B cell (primary cell): ENCODE measurements at places on chromosomes 11 and 22.

GRCh38 chr11:7787239-7787638, 9.5 kb downstream of the OR5P2 start:
- no peak for DNase-seq

DNA sequence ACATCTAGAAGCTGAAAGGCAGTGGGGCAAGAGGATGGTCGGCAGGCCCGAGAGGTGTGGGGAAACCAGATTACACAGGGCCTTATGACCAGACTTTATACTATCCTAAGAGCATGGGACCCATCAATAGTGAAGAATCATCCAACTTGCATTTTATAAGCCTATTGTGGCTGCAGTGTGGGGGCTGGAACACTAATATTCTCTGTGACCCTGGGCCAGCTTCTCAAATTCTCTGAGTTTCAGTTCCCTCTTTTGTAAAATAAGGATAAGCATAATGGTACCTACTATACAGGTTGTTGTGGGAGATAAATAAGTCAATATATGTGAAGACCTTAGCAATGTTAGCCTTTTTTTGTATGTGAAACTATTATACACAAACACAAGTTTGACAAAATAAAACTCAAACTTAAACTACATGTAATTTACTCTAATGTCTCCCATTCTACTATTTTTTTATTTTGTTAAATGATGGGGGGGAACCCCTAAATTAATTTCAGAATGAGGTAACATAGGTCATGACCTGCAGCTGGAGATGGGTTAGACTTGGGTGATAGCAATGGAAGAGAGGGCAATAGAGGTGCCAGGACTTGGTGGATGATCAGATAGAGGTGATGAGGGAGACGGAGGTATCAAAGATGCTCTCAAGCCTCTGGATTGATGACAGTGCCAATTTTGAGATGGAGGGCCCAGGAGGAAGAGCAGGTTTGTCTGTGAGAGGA, 30.1 kb downstream of the SMCO4 start:
- DNase-seq: peak; percentile 23

DNA sequence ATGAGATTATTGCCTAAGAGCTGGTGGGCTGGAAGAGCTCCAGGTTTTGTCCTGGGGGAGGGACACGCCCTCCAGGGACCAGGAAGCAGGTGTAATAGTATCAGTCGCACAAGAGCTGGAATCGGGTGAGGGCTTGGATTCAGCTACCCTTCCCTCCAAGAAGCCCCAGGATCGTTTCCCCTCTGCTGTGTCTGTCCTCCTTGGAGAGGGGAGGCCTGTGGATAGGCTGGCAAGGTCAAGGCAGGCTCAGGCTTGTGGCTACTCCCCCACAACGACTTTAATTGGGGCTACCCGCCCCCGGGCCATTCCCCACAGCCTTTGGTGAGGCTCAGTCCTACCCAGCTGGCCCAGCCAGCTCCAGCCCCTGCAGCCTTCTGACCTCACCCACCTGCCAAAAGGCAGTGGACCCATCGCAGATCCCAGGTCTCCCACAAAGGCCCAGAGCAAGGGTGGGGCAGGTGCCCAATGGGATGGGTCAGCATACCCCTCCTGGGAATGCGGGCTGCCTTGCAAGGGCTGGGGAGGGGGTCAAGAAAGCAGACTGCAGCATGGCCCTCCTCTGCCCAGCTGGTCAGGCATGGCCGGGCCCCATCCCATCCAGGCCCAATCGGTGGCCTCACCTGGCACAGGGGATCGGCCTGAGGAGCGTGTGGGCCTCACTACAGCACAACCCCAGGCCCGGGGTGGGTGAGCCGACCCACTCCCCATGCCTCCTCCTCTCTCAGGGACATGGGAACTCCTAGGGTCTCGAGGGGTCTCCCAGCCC, 1.0 kb downstream of the CTSD start:
- no peak for DNase-seq

GRCh38 chr22:48677168-48677520, 1150.5 kb downstream of the BRD1 start:
- DNase-seq: no peak

GRCh38 chr11:5238486-5238885, 4.2 kb upstream of the HBD start:
- no peak for DNase-seq

DNA sequence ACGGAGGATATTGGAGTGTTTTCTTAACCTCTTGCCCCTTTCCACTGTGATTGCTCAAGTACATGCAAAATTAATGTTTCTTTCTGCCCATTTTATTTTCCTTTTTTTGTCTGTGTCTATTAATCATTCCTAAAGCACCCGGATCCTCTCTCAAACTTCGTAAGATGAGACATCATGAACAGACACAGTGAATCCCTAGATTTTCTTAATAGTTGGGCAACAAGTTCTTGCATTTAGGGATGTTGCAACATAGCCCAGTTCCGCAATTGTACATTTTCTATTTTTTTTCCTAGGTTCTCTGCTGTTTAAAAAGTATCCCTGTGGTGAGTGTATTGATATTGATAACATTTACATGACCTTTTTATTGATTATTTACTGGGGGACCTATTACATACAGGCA, 2.9 kb downstream of the FAM111A start:
- DNase-seq: no peak

DNA sequence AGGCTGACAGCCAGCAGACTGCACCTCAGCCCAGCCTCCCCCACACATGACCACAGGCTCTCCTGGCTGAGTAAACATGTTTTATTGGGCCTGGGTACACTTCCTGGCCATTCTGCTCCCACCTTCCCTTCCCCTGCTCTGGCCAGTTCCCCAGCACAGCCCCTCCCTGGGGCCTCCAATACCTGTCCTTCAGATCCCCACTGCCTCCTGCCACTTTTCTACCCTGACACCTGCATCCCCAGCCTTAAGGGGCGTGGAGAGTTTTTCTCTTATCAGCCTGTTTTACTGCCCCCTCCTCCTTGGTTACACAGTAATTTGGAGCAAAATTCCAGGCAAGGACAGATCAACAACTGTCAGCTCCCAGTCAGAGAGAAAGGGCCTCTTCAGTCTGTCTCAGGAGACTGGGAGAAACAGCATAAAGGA, at the start of gene ISX:
ISX (plus strand) TSS at position 363 of the 423 bp plus-strand sequence. CDS start 930 bp downstream, outside the sequence.
- DNase-seq: no peak

DNA sequence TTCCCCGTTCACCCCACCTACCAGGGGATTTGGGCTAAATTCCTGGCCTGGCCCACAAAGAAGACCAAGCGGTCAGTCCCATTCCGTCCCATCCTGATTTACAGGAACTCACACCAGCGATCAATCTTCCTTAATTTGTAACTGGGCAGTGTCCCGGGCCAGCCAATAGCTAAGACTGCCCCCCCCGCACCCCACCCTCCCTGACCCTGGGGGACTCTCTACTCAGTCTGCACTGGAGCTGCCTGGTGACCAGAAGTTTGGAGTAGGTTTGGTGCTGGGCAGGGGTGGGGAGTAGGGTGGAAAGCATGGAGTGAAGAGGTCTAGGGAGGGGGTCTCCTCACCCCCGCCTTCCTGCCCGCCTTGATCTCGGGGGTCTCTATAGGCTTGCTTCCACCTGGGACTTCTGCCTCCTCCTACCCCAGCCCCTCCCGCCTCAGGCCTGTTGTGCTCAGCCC, at the start of gene SERPING1:
SERPING1 (plus strand) TSS at position 225 of the 455 bp plus-strand sequence. CDS start 586 bp downstream, outside the sequence.
- no peak for DNase-seq

DNA sequence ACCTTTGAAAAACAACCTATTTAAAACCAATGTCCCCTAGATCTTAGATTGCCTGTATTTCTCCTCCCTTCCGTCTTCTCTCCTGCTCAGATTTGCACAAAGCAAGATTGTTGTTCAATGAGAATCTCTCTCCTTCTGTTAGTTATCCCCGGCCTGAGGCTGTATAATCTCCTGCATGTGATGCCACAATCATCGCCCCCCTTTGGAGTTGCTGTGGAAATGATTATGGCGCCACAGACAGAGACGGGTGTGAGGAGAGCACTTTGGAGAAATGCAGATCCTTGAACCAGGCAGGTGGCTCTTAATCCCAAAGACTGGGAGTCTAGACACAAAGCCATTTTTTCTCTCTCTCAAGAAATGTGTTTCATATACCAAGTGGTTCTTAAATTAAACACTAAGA, 941.3 kb downstream of the OPCML start:
- DNase-seq: no peak

DNA sequence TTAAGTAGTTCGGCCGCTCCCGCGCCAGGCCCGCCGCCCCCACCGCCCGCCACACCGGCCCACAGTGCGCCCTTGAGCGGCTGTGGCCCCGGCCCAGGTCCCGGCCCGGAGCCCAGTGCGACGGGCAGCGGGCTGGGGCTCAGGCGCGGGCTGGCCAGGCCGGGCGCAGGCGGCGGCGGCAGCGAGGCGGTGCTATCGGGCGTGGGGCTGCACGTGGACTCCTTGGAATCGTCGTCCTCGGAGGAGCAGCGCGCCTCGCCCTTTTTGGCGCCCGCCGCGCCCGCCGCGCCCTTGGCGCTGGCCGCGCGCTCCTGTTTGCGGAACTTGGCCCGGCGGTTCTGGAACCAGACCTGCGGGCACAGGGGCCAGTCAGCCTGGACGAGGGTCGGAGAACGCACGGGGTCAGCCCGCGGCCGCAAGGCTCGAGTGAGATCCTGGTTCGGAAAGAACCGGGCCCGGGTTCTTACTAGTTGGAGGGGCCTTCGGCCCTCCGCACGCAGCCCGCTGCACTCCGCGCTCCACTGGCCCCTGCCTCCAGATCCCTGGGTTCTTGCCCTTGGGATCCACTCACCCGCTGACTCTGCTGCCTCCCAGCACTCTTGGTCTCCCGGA, 4.0 kb downstream of the PHOX2A start:
- DNase-seq: peak; percentile 49

GRCh38 chr22:44210722-44211121, 30.0 kb downstream of the PARVG start:
- DNase-seq: no peak

GRCh38 chr22:35477911-35478582, 62.6 kb upstream of the RASD2 start:
- DNase-seq: no peak

- DNase-seq: peak; percentile 65
Observed at GRCh38 chr22:43110444-43110926, at the start of gene BIK. BIK (plus strand) TSS chr22:43110750; CDS start chr22:43124023, 13,273 bp downstream.

GRCh38 chr22:45645526-45646414, 25.9 kb upstream of the ATXN10 start:
- peak; percentile 80 for DNase-seq

DNA sequence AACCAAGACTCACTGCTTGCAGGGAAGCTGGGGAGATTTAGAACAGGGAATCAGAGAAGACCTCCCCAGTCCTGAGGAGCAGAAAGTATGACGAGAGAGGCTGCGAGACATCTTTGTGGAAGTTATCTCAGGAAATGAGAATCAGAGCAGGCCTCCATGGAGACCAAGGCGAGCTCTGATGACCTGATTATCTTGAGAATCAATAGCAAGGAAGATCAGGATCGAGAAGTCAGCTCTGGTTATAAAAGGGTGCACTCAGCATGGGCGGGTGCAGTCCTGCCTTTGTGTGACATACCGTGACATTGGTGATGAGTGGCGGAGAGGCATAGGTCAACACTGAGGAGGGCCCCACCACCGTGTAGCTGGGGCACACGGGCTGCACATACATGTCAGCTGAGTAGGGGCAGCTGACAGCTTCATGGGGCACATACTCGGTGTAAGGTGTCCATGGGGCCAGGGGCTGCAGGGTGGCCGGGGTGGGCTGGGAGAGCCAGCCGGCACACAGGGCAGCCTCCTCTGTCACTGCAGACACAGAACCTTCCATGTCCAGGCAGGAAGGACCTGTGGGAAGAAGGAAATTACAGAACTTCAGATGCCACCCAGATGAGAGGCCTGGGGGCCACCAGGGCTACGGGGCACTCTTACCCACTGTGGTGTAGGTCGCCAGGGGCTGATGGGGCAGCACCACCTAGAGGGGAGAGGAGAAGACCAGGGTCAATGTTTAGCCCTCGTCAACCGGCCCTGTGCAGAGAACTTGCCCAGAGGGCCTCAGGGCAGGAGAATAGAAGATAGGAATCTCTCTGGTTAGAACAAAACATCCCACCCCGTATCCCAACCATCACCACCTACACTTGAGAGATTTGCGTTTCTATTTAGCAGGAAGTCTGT, 21.7 kb downstream of the POU2AF1 start:
- DNase-seq: no peak

DNA sequence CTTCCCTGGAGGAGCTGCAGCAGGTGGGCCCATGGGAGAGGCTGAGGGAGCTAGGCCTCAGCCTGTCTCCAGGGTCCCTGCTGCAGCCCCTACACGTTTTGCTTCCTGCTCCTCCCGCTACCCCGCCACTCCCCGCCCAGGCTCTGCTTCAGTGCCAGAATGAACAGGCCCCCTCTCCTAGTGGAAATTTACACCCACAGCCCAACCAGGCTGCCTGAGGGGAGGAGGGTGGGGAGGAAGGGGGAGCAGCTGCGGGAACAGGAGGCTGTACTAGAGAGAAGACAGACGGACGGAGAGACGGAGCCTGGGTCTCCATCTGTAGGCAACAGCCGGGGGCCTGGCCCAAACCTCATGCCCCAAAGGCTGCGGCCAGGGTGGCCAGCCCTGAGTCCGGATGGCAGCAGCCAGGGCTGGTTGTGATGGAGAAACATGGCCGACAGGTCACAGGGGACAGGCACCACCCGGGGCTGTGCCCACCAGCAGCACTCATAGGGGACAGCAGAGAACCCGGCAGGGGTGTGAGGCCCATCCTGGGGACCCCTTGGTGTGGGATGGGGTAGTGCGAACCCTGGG, 20.6 kb downstream of the FLRT1 start:
- no peak for DNase-seq

DNA sequence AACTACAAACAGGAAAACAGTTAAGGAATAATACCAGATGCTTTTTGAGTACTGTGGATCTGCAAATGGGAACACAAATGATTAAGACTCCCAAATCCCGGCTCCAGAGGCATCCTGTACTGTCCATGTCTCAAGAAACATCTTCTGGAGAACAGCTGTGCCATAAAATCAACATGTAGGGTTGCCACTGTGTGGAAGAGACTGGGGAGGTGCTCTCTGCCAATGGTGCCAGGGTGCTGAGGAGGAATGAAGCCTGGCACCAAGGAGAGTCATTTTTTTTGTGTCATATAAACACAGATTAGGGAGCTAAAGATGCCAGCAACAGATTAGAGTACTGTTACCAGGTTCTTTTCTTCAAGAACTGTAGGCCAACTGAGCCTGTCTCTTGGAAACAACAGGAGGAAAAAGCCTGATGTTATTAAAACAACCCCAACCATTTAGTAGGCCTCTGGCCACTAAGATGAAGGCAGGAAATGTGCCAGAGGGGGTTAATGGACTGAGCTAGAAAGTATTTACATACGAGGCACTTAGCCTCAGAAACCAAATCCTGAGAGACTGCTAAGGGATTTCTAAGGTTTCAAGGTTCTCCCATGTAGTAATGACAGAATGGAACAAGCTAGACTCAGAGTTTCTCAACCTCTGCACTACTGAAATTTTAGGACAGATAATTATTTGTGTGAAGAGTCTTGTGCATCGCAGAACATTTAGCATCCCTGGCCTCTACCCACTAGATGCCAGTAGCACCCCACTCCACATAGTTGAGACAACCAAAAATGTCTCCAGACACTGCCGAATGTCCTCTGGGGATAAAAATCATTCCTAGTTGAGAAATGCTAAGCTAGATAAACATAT, 54.6 kb upstream of the CHRM4 start:
- no peak for DNase-seq

DNA sequence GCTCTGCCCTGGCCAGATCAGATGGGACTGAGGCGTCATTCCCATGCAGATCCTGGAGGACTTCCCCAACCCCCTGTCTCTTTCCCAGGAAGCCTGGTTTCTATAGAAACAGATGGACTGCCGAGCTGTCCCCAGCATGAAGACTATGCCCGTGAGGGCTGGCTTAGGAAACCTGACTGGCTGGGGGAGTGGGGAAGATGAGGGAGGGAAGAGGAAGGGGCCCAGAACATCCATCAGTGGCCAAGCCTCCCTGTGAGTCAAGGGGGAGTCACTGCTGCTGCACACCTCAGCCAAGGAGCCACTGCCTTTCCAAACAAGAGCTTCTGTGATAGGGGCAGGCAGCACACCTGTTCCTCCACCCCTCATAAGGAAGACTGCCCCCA, 5.8 kb downstream of the TP53I11 start:
- no peak for DNase-seq
